Glutamatergic neuron (in vitro differentiated cells): ENCODE measurements at places on chromosomes 13 and 19.

DNA sequence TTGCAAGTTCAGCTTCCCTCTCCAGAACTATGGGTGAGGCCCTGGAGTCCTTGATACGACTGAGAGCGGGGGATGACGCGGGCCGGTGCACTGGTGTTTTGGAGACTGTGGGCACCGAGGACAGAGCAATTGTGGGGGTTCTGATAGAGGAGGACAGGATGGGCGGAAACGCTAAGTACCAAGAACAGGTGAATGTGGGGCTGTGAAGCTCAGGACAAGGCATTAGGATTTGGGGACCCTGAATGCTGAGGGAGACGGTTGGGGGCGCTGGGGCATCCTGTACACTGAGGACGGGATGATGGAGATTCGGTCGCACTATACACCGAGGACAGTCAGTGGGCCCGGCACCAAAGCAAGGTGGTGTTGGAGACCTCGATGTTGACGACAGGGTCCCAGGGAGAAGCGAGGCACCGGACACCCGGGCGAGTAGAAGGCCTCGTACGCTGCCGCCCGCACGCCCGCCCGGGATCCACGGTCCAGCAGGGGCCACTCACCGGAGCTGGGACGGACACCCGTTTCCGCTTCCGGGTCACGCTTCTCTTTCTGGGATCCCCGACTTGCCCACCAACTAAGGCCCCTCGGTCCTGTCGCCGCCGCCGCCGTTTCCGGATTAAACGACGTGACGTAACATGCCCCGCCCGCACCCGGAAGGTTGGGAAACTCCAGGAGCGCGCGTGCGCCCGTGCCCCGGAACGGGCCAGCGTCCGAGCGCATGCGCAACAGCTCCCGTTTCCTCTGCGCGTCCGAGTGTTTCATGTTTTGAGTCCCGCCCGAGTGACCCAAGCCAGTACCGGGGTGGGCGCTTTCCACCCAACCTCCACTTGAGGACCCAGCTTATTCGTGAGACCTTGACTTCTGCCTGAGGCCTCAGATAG is at the start of gene CHMP2A:
CHMP2A (minus strand) TSS at position 612 of the 875 bp plus-strand sequence. CDS start 893 bp downstream, outside the sequence.
- H3K36me3 ChIP-seq: no peaks in the 10 kb centered on the region
- H3K27ac ChIP-seq: peak within 1 kb of the TSS; percentile 96
- peak within 1 kb of the TSS; percentile 97 for H3K4me3 ChIP-seq
- H3K27me3 ChIP-seq: peaks cover 19% of the 10 kb centered on the region
- DNase-seq: peak; percentile 99
- H3K4me1 ChIP-seq: peaks cover 16% of the 10 kb centered on the region

GRCh38 chr13:106500445-106500844 is 35.0 kb downstream of the EFNB2 start:
- no peaks in the 10 kb centered on the region for H3K36me3 ChIP-seq
- no peaks in the 10 kb centered on the region for H3K27me3 ChIP-seq
- DNase-seq: no peak
- peaks cover 33% of the 10 kb centered on the region for H3K4me1 ChIP-seq
- H3K4me3 ChIP-seq: no peak overlapping the region
- H3K27ac ChIP-seq: no peak overlapping the region

- no peak overlapping the region for H3K27ac ChIP-seq
- H3K27me3 ChIP-seq: no peaks in the 10 kb centered on the region
- no peak overlapping the region for H3K4me3 ChIP-seq
- peaks cover 11% of the 10 kb centered on the region for H3K4me1 ChIP-seq
- DNase-seq: no peak
- no peaks in the 10 kb centered on the region for H3K36me3 ChIP-seq
These were observed 1445.4 kb downstream of the EFNB2 start for GRCh38 chr13:105089858-105090643.

DNA sequence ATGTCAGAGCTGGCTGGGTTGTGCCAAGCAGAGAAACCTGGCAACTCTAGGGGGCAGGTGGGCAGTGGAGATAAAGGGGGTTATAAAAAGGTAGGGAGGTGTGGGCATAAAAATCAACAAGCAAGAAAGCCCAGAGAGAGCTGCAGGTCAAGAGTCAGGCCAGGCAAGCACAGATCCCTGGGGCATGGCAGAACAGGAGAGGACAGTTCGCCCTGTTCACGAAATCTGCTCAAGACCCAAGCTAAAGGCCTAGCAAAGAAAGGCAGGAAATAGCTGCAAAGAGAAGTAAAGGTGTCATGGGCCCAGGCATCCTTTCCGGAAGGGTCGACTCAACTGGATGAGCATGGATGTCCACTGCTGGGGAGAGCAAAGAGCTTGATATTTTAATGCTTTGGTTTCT is 3.4 kb downstream of the MBNL2 start:
- H3K27me3 ChIP-seq: peaks cover 6% of the 10 kb centered on the region
- no peak for DNase-seq
- peak overlapping the region; percentile 94 for H3K27ac ChIP-seq

DNA sequence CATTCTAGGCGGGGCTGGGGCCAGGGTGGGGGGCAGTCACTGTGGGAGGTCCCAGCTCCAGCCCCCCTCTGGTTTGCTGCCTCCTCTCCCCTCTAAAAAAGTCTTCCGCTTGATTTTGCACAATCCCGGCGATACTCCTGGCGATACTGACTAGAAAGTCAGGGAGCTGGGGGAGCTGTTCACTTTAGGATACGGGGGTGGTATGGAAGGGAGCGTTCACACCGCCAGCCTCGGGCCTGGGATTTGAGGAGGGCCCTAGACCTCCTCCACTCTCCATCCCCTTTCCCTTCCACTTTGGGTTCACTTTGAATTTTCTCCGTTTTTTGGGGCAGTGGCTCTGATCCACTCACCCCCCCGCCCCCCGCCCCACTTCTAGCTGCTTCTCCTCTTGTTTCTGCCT is 35.0 kb downstream of the KEAP1 start:
- H3K27ac ChIP-seq: no peak overlapping the region
- no peaks in the 10 kb centered on the region for H3K4me1 ChIP-seq
- peaks cover 4% of the 10 kb centered on the region for H3K27me3 ChIP-seq
- H3K4me3 ChIP-seq: no peak overlapping the region
- no peaks in the 10 kb centered on the region for H3K36me3 ChIP-seq

DNA sequence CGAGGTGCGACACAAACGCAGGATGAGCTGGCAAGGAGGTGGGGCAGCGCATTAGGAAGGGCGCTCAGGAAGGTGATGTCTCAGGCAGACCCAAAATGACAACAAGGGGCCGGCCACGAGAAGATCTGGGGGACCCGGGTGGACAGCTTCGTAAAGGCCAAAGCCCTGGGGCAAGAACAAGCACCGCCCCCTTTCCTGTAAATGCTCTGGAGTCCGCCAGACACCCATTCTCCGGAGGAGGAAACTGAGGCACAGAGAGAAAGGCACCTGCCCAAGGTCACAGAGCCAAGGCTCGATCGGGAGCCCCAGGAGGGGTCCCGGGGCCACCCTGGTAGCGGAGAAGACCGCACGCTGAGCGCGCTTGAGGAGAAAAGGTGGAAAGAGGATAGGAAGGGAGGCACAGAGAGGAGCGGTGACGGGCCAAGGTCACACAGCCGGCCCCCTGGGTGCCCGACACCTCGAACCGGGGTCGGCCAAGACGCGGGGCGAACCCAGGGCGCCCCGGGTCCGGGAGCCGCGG is 571 bp downstream of the SAFB2 start:
- H3K36me3 ChIP-seq: peaks cover 6% of the 10 kb centered on the region
- H3K4me3 ChIP-seq: peak overlapping the region; percentile 97
- peak; percentile 38 for DNase-seq
- H3K4me1 ChIP-seq: peaks cover 23% of the 10 kb centered on the region

- no peaks in the 10 kb centered on the region for H3K4me1 ChIP-seq
- no peak overlapping the region for H3K27ac ChIP-seq
- no peak overlapping the region for H3K4me3 ChIP-seq
- H3K27me3 ChIP-seq: no peaks in the 10 kb centered on the region
These were observed 90.5 kb upstream of the ANKRD10 start for GRCh38 chr13:111005364-111005763.

- H3K27me3 ChIP-seq: peaks cover 8% of the 10 kb centered on the region
- peaks cover 12% of the 10 kb centered on the region for H3K4me1 ChIP-seq
- no peak overlapping the region for H3K4me3 ChIP-seq
- peaks cover 42% of the 10 kb centered on the region for H3K36me3 ChIP-seq
- no peak for DNase-seq
- no peak overlapping the region for H3K27ac ChIP-seq
These were observed 2.7 kb downstream of the SPACA6 start for GRCh38 chr19:51695702-51696315.

- no peaks in the 10 kb centered on the region for H3K4me1 ChIP-seq
- H3K27me3 ChIP-seq: no peaks in the 10 kb centered on the region
- no peaks in the 10 kb centered on the region for H3K36me3 ChIP-seq
- no peak overlapping the region for H3K27ac ChIP-seq
These were observed 89.1 kb downstream of the COL4A1 start for GRCh38 chr13:110217811-110218210.

GRCh38 chr19:18800636-18801035 is 9.5 kb upstream of the COMP start:
- peaks cover 13% of the 10 kb centered on the region for H3K27me3 ChIP-seq
- H3K27ac ChIP-seq: no peak overlapping the region
- H3K4me3 ChIP-seq: no peak overlapping the region
- H3K36me3 ChIP-seq: no peaks in the 10 kb centered on the region

- DNase-seq: peak; percentile 40
- peaks cover 2% of the 10 kb centered on the region for H3K27me3 ChIP-seq
- peaks cover 19% of the 10 kb centered on the region for H3K4me1 ChIP-seq
- H3K36me3 ChIP-seq: no peaks in the 10 kb centered on the region
These were observed 574.8 kb downstream of the IRS2 start for GRCh38 chr13:109211616-109212015.

DNA sequence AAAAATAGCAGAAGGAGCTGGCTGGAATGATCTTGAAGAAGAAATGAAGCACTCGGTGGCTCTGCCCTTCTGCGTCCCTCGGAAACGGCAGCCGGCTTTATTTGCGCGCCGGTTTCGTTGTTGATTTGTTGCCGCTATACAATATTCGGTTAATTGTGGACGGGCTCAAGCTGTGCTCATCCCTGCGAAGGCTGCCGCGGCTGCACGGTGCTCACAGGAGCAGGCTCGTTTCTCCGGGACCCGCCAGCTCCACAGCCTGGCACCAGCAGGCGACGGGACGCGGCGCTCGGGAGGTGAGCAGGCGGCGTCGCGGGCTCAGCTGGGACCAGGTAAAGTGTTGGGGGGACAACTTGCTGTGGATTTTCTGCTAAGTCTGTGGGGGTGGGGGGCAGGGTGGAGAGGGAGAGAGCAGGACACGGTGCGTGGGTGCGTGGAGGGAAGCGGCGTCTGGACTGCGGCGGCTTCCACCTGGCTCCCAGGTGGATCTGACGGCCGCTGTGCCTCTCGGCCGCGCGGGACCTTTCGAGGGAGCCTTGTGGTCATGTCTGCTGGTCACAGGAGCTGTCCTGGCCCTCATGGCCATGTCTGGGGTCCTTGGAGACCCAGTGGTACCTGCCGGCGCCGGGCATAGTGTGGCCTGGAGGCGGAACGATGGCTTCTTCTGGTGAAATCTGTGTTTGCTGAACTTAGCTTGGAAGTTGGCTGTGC is 90.9 kb downstream of the TEX29 start:
- H3K27ac ChIP-seq: no peak overlapping the region
- DNase-seq: no peak
- H3K4me3 ChIP-seq: no peak overlapping the region

GRCh38 chr19:8640402-8641004 is 10.1 kb downstream of the NFILZ start:
- H3K27me3 ChIP-seq: peaks cover under 1% of the 10 kb centered on the region
- H3K36me3 ChIP-seq: peaks cover 5% of the 10 kb centered on the region
- H3K4me3 ChIP-seq: no peak overlapping the region
- DNase-seq: no peak

- H3K27me3 ChIP-seq: no peaks in the 10 kb centered on the region
- H3K27ac ChIP-seq: no peak overlapping the region
- no peak overlapping the region for H3K4me3 ChIP-seq
- no peaks in the 10 kb centered on the region for H3K4me1 ChIP-seq
- H3K36me3 ChIP-seq: no peaks in the 10 kb centered on the region
These were observed 46.5 kb upstream of the RCBTB2 start for GRCh38 chr13:48579165-48579918.

DNA sequence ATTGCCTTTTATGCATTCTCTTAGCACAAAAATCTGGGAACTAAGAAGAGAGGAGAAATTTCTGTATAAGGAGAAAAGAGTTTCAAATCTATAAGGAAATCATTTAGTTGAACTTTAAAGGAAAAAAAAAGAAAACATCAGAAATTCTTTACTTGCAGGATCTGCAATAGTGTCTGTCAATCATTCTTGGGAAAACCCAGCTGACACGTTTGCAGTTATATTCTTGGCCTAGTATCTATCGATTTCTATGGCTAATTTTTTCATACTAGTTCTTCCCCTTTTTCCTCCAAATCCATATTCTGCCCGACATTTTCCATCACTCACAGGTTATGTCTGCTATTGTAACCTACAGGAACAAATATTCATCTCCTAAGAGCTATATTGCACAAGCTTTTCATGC is 160.7 kb downstream of the ABCC4 start:
- no peak overlapping the region for H3K27ac ChIP-seq
- no peaks in the 10 kb centered on the region for H3K4me1 ChIP-seq
- no peaks in the 10 kb centered on the region for H3K27me3 ChIP-seq
- DNase-seq: no peak
- H3K4me3 ChIP-seq: no peak overlapping the region

DNA sequence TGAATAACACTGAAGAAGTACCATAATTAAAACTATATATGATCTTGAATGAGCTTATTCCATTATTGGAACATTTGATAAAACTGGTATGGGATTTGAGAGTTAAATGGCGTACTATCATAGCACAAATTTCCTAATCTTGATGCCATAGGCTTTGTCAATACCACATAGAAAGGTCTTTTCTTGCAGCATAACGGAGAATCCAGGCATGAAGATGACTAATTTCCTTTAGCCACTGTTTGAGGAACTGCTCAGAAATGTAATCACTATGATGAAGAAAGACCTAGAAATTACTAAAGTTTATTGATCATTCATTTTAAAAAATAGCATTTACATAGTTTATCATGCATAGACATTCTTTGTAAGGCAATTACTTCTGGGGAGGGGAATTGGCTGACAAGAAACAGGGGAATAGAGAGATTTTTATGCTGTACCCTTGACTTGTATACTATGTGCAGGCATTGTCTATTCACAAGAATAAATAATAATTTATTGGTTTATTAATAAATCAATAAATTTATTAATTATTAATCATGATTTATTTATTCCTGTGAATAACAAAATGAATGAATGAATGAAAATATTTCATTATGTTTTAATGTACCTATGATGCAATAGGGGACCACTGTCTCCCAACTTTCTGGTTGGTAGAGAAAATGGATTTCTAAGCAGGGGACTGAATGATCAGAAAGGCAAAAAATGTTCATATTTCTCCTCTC is 2676.6 kb downstream of the PCDH9 start:
- H3K27me3 ChIP-seq: no peaks in the 10 kb centered on the region
- no peak for DNase-seq
- H3K36me3 ChIP-seq: no peaks in the 10 kb centered on the region

DNA sequence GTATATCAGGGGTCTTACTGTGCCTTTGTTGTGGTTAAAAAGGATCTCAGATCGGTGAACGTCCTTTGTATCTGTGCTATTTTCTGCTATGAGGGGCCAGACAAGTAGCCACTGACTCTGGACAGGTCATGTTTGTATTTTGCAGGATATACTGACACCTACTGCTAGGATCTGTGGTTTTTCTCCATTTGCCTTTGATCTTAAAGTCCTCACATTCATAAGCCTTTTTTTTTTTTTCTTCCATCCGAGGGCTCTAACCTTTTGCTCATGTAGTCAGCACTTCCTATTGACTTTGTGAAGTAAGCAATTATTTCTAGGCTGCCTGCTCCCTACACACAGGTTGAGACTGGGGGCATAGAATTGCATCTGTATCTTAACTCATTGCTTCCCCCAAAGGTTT is 106.2 kb downstream of the SLITRK5 start:
- DNase-seq: no peak
- no peaks in the 10 kb centered on the region for H3K27me3 ChIP-seq
- H3K27ac ChIP-seq: no peak overlapping the region

- H3K4me3 ChIP-seq: no peak overlapping the region
- DNase-seq: no peak
- H3K27ac ChIP-seq: no peak overlapping the region
- H3K36me3 ChIP-seq: no peaks in the 10 kb centered on the region
- peaks cover 17% of the 10 kb centered on the region for H3K4me1 ChIP-seq
- H3K27me3 ChIP-seq: peaks cover 3% of the 10 kb centered on the region
These were observed 8.8 kb downstream of the SAFB start for GRCh38 chr19:5631567-5632240.
